ENCODE measurements at places on chromosomes 11 and 22.

DNA sequence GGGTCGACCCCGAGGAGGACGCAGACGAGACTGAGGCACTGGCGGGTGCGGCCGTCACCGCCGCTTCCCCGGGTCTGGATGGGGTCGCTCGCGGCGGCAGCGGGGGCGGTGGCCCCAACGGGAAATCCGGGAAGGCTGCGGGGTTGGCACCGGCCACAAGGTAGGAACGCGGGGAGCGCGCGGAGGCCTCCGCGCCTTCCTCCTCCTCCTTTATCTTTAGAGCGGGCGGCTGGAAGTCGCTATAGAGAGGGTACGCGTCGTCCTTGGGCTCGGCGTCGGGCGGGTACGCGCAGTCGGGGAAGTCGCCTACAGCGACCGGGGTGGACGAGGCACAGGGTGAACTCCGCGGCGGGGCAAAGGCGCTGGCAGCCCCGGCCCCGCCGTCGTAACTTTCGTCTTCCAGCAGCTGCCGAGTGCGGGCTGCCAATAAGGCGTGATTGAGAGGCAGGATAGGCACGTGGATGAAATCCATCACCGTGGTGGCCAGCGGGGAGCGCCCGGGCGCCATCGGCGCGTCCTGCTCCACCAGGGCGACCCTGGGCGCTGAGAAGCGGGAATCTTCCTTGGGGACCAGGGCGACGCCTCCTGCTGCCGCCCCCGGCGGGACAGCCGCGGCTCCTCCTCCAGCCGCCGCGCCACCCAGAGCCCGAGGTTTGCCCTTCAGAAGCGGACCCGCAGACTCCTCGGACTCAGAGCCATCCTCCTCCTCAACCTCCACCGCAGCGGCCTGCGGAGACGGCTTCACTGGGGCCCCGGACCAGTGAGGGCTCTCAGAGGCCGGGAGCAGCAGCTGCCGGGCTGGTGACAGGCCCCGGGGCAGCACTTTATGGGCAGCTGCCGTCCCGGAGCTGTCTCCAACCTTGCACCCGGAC is 1.7 kb downstream of the PGR start:
- no peak for DNase-seq

DNA sequence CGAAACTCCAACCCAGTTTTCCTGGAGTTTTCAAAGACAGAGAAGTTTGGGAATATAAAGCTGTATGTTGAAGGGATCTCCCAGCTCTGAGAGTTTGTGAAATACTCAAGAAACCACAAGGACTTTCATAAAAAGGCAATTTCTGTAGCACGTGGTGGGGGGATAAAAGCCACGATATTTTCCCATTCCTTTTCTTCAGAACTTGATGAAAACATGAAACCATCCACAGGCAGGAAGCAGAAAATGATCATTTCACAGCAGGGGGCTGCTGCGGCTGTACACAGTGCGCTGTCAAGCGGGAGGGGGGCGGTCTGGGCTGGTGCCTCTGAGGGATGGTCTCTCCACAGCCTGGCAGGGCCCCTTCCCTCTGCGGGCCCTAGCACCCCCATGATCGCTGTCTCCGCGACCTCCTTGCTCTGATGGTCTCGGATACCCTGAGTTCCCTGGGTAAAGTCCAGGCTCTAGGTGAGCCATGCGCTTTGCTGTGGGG is 423.2 kb downstream of the MN1 start:
- DNase-seq, result no peak

- DNase-seq, result no peak
Measured at GRCh38 chr11:95563173-95563572, 226.4 kb downstream of the FAM76B start.

DNA sequence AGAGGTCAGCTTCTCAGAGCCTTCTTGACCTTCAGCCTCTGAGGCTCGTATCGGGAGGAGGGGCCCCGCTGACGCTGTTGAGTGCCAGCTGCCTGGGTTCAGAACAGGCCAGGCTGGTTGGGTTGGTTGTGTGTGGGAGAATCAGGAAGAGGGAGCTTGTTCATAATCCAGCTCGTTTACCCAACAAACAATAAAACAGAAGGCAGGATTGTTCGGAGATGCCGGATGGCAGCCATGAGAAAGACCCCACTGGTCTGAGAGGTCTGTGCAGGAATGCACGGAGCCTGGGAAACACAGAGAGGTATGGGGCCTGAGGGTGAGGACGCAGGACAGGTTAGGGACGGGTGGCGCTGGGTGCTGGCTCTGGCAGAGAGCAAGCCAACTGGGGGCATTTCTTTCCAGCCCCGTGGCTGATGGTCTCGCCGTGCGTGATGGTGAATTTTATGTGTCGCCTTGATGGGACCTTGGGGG is 31.6 kb upstream of the SHANK2 start:
- DNase-seq, result no peak

GRCh38 chr11:111336062-111336461 is 37.7 kb downstream of the POU2AF3 start:
- DNase-seq, result no peak

GRCh38 chr11:130601141-130601540 is 152.7 kb downstream of the ADAMTS15 start:
- no peak for DNase-seq

- DNase-seq, result no peak
Measured at GRCh38 chr11:128905345-128906184, 14.4 kb downstream of the KCNJ5 start.

GRCh38 chr22:39493759-39494158 is 8.3 kb upstream of the MIEF1 start:
- no peak for DNase-seq

DNA sequence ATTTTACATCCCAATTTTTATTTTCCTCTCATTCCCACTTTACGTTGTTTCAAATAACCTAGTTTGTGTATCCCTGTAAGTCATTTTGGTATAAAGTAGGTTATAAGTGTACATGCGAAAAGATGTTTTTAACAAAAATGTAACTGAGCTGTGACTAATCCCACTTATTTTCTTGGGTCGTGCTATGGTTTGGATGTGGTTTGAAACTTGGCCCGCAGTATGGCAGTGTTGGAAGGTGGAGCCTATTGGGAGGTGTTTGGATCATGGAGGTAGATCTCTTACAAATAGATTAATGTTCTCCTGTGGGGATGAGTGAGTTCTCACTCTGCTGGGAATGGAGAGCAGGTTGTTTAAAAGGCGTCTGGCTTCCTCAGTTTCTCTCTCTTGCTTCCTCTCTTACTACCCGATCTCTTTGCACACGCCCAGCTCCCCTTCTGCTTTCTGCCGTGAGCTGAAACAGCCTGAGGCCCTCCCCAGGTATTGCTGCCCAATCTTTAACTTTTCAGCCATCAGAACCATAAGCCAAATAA is 7.2 kb downstream of the RPL27A start:
- no peak for DNase-seq

DNA sequence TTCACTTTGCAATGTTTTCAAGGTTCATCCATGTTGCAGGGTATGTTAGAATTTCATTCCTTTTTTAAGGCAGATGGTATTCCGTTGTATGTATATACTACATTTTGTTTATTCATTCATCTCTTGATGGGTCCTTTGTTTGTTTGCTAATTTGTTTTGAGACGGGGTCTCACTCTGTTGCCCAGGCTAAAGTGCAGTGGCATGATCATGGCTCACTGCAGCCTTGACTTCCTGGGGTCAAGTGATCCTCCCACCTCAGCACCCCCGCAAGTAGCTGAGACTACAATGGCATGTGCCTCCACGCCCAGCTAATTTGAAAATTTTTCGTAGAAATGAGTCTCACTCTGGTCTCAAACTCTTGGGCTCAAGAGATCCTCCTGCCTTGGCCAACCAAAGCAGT is 6.2 kb downstream of the UVRAG start:
- DNase-seq, result no peak

GRCh38 chr11:131652231-131652630 is 281.8 kb downstream of the NTM start:
- DNase-seq, result no peak

DNA sequence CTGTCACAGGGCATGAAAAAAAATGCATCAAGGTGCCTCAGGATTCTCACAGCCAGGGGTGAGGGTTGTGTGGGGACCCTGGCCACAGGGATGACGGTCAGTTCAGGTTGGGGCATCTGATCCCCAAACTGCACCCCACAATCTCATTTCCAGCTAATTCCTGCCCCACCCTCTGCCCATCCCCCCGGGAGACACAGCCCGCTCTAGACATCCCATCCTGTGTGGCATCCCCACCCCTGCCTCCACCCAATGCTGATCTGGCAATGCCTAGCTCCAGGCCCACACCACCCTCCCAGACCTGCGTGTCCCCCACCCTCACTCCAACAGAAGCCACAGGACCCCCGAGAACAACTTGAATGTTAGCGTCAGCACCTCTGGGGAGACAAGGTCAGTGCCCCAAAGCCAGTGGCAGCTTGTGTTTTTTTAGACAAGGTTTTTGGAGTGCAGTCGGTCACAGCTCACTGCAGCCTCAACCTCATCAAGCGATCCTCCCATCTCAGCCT is 25.3 kb downstream of the TSPAN4 start:
- DNase-seq, result no peak

DNA sequence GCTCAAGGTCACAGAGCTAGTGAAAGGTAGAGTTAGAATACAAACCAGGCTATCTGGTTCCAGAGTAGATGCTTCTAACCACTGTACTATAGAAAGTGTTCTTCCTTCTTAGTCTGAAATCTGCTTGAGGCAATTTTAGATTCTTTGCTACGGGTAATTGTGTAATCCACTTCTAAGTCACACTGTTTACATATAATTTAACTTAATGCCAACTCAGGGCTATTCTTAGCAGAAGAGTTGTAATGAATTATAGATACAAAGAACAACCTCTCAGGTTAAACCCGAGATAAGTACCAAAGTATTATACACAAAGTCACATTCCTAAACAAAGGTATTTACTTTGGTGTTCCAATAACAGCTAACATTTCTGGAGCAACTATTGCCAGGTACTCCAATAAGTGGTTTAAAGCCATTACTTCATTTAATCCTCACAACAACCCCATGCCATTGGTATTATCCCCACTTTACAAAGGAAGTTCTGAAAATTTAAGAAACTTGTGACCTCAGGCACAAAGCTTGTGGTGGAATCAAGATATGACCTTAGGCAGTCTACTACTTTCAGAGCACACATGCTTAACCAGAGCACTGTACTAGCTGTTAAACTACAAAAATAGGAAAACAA is 31.1 kb upstream of the DDI1 start:
- no peak for DNase-seq

DNA sequence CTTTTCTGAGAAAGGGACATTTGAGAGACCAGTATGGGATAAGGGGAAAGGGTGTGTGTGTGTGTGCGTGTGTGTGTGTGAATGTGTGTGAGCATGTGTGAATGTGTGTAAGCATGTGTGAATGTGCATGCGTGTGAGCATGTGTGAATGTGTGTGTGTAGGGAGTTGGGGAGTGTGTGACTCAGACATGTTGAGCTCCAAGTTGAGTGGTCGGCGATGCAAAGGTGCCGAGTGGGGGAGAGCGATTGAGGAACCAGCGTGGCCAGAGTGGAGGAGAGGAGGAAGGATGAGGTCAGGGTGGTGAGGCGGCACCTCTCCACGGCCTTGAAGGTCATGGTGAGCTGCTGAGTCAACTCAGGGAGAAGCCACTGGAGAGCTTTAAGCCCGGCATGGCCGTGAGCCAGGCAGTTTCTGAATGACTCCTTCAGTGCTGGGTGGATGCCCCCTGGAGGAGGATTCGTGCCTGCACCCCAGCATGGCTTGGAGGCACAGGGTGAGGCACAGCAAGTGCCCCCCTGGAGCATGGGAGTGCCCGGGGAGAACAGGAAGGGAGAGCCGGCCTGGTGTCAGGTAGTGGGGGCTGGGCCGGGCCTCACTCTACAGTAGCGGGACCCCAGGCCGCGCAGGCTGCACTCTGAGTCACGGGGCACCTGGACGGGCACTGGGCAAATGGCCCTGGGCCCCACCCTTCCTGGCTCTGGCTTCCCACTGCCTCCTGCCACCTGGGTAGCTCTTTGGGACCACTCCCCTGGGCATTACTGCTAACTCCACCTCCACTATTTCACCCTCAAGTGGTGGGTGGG is 8.2 kb upstream of the CCDC88B start:
- peak; percentile 46 for DNase-seq

- DNase-seq, result no peak
Measured at GRCh38 chr11:116641561-116642045, 131.2 kb downstream of the BUD13 start.

- DNase-seq, result no peak
Measured at GRCh38 chr11:20321177-20321576, 42.3 kb upstream of the HTATIP2 start.

DNA sequence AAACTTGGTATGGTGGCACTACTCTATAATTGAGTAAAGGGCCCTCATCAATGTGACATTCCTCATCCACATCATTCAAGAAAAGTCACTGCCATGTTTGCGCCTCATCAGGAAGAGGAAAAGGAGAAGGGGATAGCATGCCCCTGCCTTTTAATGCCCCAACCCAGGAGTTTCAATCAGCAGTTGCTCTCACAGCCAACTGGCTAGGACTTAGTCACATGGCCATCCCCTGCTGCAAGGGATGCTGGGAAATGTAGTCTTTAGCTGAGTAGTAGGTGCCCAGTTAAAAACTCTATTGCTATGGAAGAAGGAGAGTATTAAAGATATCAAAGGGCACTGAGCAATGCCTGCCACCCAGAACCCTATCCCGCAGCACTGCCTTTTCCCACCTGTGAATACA is 10.9 kb upstream of the CCND1 start:
- no peak for DNase-seq

GRCh38 chr11:108708173-108708572 is 43.3 kb downstream of the DDX10 start:
- DNase-seq, result no peak

DNA sequence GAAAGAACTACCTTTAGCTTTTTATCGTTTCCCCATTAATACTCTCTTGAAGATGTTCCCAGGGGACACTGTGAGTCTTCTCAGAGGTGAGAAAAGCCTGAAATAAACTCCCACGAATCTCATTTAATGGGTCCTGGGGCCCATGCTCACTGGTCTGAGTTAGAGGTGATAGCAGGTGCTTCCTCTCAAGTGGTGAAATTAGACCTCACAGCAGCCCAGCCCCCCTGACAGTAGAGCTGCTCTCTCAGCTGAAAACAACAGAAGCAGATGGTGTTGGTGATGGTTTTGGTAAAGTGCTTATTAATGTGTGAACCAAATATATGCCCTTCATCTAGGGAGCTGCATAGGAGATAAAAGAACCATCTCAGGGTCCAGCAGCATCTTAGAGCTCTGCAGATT is 76.8 kb upstream of the VPREB1 start:
- no peak for DNase-seq

- no peak for DNase-seq
Measured at GRCh38 chr11:13923716-13924650, 38.5 kb upstream of the SPON1 start.

GRCh38 chr11:32028201-32028600 is 62.7 kb upstream of the RCN1 start:
- DNase-seq, result no peak

GRCh38 chr11:5291207-5291838 is 10.4 kb downstream of the OR51B4 start:
- no peak for DNase-seq
